ENCODE measurements at places on chromosomes 13 and 19.

- no peak for DNase-seq
These were observed 170.5 kb downstream of the MZT1 start for GRCh38 chr13:72556945-72557344.

DNA sequence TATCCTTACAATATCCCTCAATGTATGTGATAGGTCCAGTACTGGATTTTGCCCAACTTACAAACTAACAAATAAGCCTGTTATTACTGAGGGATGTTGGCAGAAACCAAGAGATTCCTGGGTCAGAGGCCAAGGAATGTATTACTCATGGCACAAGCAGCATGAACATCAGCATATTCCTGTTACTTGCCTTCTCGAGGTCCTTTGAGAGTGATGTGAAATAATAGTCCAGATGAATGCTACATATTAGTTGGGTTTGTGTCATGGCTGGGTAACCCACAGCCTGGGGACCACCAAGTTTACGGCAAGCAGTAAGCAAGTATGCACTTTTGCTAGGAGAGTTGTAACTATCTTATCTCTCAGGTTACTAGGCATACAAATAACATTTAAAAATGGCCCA is 384.5 kb upstream of the GPC6 start:
- DNase-seq = peak; percentile 75

GRCh38 chr13:22061806-22062391 is 391.0 kb downstream of the FGF9 start:
- DNase-seq = no peak

DNA sequence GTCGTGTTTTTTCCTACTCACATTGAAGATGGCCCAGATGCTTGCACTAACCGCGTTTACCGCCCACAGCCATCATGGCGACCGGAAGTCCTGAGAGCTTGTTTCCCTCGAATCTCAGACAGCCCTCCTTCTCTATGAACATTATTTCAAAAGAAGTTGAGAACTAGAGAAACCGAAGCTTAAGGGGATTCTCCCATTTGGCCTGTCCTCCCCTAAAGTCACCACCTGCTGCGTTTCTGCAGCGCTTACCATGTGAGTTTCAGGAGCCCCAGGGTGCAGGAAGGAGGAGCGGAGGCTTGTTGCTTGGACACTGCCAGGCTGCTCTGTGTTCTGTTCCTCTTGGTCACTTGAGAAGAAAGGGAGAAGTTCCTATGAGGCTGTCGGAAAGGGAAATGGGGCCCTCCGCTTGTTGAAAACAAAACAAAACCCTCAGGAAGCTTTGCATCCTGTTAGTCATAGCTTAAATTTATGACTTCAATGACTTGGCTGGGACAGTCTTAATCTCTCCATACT is 6.2 kb downstream of the CARD8 start:
- DNase-seq = no peak

DNA sequence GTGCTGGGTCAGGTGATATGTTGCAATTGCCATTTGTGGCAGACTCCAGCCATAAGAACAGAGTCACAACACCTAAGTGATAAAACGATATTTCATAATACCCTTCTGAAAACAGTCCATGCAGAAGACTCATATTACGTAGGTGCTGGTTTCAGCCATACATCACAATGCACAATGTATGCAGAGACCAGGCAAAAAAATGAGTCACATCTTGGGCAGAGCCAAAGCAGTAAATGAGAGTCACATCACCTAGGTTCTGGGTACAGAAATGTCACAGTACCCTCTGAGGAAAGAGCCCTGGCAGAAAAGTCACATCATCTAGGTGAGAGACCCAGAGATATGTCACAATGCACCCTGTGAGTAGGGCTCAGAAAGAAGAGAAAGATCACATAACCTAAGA is 125.2 kb upstream of the ZNF91 start:
- DNase-seq = no peak
